Activated CD4-positive, alpha-beta T cell treated with anti-CD3 and anti-CD28 coated beads, Interleukin-2, amount 10 ng/mL, durations not matched to agents 24 days and 14 days (primary cell): ENCODE measurements at places on chromosomes 5 and 9. TPM values are rescaled to one million over a fixed set of nuclear protein-coding genes. Genes with fewer than 3 reads are reported as not detected.

DNA sequence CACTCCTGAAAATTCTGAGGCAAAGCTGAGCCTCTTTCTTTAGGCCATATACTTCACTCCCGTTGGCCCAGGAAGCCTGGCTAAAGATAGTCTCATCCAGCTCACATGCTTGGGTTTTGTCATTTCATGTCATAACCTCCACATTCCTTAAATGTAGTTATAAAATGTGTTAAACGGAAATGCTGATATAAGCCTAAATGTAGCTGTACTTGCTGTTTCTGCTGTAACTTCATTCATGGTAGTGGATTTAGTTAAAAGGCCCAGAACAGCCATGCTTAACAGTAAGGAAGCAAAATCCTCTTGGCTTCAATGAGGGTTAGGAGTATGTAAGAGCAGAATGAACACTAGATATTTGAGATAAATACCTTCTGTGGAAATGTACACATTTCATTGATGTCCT is 135.8 kb upstream of the TMEM161B start:
- peaks cover 3% of the 10 kb centered on the region for H3K27me3 ChIP-seq
- no peak for DNase-seq
- no peak overlapping the region for H3K4me3 ChIP-seq
- H3K27ac ChIP-seq = no peak overlapping the region

GRCh38 chr9:129676287-129676686 is 10.8 kb downstream of the PRRX2 start:
- no peak overlapping the region for H3K27ac ChIP-seq
- peaks cover 13% of the 10 kb centered on the region for H3K27me3 ChIP-seq
- no peaks in the 10 kb centered on the region for H3K36me3 ChIP-seq
- peaks cover 2% of the 10 kb centered on the region for H3K4me1 ChIP-seq

DNA sequence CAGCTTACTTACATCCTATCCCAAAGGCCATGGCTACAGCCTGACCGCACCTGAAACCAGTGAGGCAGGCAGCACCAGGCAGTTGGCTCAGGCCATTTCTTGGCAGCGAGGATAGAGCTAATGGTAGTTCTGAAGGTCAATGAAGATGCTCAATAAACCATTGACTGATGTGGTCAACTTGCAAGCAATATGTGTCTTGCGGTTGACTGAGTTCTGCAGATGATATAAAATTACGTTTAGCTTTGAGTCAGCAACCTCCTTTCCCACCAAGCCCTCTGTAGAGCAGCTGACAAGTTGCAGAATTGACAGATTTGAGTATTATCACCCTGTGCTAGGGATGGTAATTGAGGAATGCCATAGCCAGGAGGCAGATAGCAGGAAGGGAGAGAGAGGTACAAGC is 189.0 kb upstream of the PUM3 start:
- H3K27me3 ChIP-seq = no peaks in the 10 kb centered on the region
- no peak overlapping the region for H3K27ac ChIP-seq
- no peaks in the 10 kb centered on the region for H3K4me1 ChIP-seq

DNA sequence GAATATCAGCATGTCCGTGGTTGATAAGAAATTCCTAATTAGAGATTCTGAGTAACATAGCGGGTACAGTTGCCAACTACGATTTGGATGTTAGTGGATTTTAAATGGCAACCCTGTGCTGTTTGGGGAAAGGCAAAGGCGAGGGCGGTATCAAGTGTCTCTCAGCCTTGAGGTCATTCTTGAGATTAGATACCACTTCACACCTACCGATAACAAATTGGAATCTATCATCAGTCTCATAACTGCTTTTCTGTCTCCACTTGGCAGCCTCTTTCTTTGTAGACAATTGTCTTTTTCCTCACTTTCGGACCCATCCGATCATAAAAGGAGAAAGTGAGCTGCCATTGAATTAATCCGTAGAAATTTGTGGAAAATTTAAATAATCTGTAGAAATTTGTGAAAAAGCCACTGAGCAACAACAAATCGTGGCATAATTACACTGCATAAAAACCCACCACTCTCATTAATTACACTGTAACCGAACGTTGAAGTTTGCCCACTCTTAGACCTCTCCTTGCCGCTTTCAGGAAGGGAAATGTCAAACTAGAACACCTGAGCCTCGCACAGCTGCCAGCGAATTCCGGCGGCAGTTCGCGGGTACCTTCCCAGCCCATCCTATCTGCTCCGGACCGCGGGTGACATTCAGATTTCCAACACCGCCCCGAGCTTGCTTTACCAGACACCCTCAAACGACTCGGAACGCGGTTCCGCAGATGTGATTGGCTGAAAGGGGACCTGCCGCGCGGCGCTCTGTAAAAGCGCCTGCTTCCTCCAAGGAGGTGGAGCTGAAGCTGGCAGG is 849 bp upstream of the RGMB start:
- peaks cover 75% of the 10 kb centered on the region for H3K27me3 ChIP-seq
- H3K36me3 ChIP-seq = no peaks in the 10 kb centered on the region

- peaks cover 2% of the 10 kb centered on the region for H3K4me1 ChIP-seq
- H3K27me3 ChIP-seq = no peaks in the 10 kb centered on the region
- H3K27ac ChIP-seq = no peak overlapping the region
- DNase-seq = no peak
Measured at GRCh38 chr9:83209188-83209731, 146.3 kb upstream of the RASEF start.

- peaks cover 5% of the 10 kb centered on the region for H3K4me1 ChIP-seq
- H3K36me3 ChIP-seq = no peaks in the 10 kb centered on the region
- H3K27me3 ChIP-seq = no peaks in the 10 kb centered on the region
- DNase-seq = no peak
- H3K4me3 ChIP-seq = no peak overlapping the region
Measured at GRCh38 chr5:67082941-67083340, 113.7 kb downstream of the CD180 start.

DNA sequence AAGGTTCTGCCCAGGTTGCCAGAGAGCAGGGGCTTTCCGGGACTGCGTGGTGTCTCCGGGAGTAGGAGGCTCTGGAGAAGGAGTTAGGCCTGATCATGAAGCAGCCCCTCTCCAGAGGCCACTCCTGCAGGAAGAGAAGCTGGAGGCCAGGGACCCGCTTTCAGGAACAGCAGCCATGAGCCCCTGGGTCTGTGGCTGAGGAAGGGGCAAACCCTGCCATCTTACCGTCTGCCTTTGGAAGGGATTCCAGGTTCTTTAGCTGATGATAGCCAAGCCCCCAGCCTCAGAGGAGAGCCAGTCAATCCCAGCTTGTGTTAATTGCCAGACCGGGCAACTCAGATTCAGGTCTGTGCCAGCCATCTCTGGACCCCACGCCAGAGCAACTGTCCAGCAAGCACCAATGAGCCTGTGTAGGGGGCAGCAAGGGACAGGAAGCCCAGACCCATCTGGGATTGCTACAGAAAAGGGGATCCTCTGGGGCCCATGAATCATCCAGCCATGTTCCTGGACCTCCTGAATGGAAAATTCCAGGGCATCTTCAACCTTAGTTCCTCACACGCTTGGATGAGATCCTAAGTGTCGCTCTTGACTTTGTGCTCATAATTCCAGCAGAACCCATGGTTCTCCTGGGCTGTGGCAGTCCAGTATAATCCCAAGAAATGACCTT is 42.7 kb upstream of the MVB12B start:
- H3K36me3 ChIP-seq = no peaks in the 10 kb centered on the region
- no peak overlapping the region for H3K4me3 ChIP-seq
- H3K27me3 ChIP-seq = peaks cover 22% of the 10 kb centered on the region
- H3K4me1 ChIP-seq = no peaks in the 10 kb centered on the region
- H3K27ac ChIP-seq = no peak overlapping the region

DNA sequence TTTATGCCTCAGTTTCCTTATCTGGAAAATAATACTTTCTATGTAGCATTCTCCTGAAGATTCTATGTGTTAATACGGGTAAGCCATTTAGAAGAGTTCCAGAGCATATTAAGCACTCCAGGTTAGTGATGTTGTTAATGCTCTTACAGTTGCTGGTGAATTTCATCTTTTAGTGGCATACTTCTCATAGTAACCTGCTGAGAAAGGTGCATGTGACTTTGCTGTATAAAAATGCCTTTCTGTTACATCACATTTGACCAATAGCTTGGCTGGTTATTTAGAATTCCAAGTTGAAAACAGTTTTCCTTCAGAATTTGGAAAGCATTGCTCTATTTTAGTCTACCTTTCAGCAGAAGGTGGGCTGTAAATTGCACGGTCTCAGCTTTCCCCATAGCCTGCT is 27.2 kb downstream of the GCNT1 start:
- DNase-seq = no peak
- H3K36me3 ChIP-seq = peaks cover 20% of the 10 kb centered on the region
- no peak overlapping the region for H3K27ac ChIP-seq
- no peak overlapping the region for H3K4me3 ChIP-seq
- H3K4me1 ChIP-seq = peaks cover 6% of the 10 kb centered on the region

DNA sequence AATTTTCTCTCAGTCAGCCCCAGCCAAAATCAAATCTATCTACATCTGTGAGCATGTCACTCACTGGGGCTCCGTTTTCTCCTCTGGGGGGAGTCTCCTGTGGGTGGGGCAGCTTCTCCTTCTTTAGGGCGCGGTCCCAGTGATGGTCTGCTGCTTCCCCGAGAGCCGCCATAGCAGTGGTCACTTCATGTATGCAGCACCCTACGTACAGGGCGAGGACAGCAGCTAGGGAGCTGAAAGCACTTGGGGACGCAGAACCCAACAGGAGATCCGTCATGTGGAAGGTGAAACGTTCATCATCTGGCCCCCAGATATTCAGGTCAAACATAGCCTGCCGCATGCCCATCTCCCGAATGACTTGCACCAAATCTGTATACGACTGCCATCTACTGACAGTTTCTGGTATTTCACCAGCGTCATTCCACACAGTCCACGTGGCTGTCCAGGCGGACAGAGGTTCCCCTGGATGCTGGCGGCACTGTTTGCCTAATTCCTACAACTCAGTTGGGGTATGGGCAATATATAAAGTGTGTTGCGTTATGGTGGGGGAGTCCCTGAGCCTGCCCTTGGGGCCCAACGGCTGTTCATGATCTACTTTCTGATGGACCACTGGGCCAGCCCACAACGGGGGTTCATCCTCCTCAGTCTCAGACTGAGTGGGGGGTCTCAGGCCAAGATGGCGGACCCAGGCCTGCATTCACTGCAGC is 795.0 kb downstream of the EFNA5 start:
- no peak overlapping the region for H3K4me3 ChIP-seq
- no peaks in the 10 kb centered on the region for H3K36me3 ChIP-seq
- no peaks in the 10 kb centered on the region for H3K4me1 ChIP-seq
- H3K27ac ChIP-seq = no peak overlapping the region
- H3K27me3 ChIP-seq = no peaks in the 10 kb centered on the region

DNA sequence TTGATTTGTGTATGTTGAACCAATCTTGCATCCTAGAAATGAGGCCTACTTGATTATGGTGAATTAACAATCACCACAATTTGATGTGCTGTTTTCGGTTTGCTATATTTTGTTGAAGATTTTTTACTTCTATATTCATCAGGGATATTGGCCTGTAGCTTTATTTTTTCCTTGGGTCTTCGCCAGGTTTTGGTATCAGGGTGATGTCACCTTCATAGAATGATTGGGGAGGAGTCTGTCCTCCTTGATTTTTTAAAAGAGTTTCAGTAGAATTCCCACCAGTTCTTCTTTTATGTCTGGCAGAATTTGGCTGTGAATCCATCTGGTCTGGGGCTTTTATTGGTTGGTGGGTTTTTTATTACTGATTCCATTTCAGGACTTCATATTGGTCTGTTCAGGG is 115.2 kb downstream of the CPLANE1 start:
- no peak for DNase-seq
- no peaks in the 10 kb centered on the region for H3K4me1 ChIP-seq
- no peak overlapping the region for H3K4me3 ChIP-seq
- H3K27me3 ChIP-seq = no peaks in the 10 kb centered on the region
- peaks cover 46% of the 10 kb centered on the region for H3K36me3 ChIP-seq

- no peaks in the 10 kb centered on the region for H3K36me3 ChIP-seq
- no peak for DNase-seq
- peaks cover 26% of the 10 kb centered on the region for H3K4me1 ChIP-seq
- no peak overlapping the region for H3K4me3 ChIP-seq
Measured at GRCh38 chr9:132880324-132880661, 1.6 kb downstream of the SPACA9 start.

GRCh38 chr5:77772729-77773128 is 3.4 kb downstream of the TBCA start:
- peaks cover 42% of the 10 kb centered on the region for H3K36me3 ChIP-seq
- no peak overlapping the region for H3K27ac ChIP-seq
- no peak overlapping the region for H3K4me3 ChIP-seq

- no peak overlapping the region for H3K27ac ChIP-seq
- peaks cover 9% of the 10 kb centered on the region for H3K27me3 ChIP-seq
- peak; percentile 94 for DNase-seq
- H3K4me3 ChIP-seq = peak overlapping the region; percentile 40
- H3K36me3 ChIP-seq = no peaks in the 10 kb centered on the region
Measured at GRCh38 chr5:140351609-140352334, 5.4 kb upstream of the HBEGF start.

DNA sequence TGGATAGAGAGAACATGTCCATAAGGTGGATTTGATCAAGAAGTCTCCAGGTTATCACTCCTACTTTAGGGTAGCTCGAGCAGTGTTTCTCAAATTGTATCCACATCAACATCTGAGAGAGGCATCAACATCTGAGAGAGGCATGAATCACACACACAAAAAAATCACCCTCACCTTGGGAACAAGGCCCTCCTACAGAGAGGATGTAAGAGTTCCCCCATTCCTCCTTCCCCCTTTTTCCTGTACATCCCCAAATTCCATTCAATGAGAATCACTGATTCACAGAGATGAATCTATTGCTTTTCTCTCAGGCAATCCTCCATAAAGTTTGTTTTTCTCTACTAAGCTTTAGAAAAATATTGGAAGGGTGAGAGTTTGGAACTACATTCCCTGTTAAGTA is 233.4 kb upstream of the CDH6 start:
- no peaks in the 10 kb centered on the region for H3K36me3 ChIP-seq
- no peak overlapping the region for H3K4me3 ChIP-seq
- no peak for DNase-seq
- H3K27me3 ChIP-seq = no peaks in the 10 kb centered on the region
- H3K27ac ChIP-seq = no peak overlapping the region

- peaks cover 24% of the 10 kb centered on the region for H3K4me1 ChIP-seq
- no peak overlapping the region for H3K4me3 ChIP-seq
- H3K27ac ChIP-seq = peak overlapping the region; percentile 89
- H3K36me3 ChIP-seq = peaks cover 65% of the 10 kb centered on the region
- no peak for DNase-seq
Measured at GRCh38 chr5:80871541-80871961, 88.6 kb upstream of the RASGRF2 start.

DNA sequence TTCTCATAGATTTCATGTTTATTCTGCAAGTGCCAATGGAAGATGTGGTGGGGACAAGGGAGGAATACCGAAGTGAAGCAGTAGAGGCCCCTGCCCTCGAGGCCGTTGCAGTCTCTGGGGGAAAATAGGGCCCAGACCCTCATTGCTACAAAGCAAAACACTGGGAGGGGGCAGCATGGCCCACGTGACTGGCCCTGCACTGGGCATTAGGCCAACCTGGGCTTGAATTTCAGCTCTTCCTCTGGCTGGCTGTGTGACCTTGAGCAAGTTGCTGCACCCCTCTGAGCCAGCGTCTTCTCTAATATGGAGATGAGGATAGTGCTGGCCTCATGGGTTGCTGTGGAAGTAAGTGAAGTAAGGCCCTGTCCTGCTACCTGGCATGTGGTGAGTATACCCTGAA is 709 bp upstream of the SYNPO start:
- H3K36me3 ChIP-seq = no peaks in the 10 kb centered on the region
- H3K27ac ChIP-seq = no peak overlapping the region
- no peak for DNase-seq

Gene EQTN
- total RNA-seq = not detected in 2 replicates

Gene LCN6
- not detected in 2 replicates for total RNA-seq

Gene AGTPBP1
- 25.8 and 27.8 TPM in 2 replicates for total RNA-seq

Gene PCDHGA6
- total RNA-seq = 0.31 and 0.54 TPM in 2 replicates
